Endodermal cell (in vitro differentiated cells): ENCODE measurements at places on chromosomes 13 and 19. TPM values are rescaled to one million over a fixed set of nuclear protein-coding genes. Genes with fewer than 3 reads are reported as not detected.

The PRODH2 gene
- 1.2 to 1.6 TPM (median 1.5 TPM) in 3 replicates for total RNA-seq

DNA sequence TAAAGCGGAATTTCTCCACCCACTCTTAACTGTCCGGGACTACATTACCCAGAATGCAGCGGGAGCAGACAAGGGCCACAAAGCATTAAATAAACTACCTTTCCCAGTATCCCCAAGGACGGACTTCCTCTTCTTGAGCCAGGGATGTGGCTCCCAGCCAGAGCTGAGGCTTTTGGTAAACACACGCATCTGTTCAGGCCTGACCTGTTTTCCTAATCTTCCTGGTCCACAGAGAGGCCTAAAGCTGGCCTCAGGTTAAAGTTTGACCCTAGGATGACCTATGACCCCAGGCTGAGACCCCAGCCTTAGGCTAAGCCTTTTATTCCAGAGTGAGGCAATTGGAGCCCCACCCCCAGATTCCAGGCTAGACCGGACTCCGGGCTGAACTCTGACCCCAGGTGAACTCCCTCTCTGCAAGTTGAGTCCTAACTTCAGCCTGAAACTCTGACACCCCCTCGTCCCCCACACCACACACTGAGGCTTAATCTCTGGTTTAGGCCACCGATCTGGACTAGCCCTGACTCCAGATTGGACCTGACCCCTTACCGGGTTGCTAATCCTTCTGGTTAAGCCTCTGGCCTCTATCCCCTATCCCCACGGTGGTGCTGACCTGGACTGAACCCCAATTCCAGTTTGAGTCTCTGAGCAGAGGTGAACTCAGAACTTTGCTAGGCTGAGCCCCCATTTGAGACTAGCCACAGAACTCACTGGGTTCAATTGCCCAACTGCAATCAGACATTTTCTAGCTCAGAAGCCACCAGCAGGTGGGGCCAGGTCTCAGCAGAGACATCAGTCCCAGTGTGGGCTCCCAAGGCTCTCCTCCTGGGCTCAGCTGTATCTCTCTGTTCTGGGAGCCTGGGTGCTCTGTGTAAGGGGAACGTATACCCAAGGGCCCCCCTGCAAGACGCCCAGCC, 750 bp upstream of the GPR108 start:
- no peak for DNase-seq

DNA sequence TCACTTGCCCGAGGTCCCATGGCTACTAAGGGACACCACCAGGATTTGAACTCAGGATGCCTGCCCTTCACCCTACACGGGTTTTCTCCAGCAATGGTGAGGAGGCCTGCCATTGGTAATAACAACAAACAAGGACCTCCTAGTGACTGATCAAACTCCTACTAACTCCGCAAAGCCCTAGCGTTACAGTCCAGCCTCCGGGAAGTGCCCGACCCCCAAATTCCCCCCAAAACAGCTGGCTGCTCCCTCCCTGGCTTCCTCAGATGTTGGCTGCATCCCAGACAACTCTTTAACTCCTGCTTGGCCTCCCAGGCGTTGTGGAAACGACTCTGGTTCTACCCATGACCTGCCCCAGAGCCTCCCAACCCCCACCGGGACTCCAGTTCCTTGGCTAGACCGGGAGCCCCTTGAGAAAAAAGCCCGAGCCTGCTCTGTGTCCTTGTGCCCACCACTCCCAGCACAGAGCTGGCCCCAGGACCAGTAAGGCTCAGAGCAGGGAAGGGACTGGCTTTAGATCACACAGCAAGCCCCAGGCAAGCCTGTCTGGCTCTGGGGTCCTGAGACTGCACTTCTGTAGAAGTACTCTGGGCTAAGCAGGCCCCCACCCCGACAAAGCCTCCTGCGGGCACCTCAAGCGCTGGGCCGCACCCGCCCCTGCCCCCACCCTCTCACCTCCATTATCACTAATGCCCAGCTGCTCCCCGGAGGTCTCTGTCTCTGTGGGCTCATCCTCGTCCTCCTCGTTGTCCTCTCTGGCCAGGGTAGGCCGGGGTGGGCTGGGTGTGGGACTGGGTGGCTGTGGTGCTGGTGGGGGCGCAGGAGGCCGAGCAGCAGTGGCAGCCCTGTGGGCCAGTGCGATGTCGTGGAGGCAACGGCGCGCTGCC, 4.7 kb downstream of the AKT1S1 start:
- DNase-seq, result no peak

The ZNF865 gene
- 11.1 to 16.0 TPM (median 14.9 TPM) in 3 replicates for total RNA-seq

The ZNF607 gene
- 15.5 to 25.0 TPM (median 21.6 TPM) in 3 replicates for total RNA-seq

The KLK15 gene
- not detected in 3 replicates for total RNA-seq

The SIGLEC10 gene
- total RNA-seq, result not detected in 3 replicates

DNA sequence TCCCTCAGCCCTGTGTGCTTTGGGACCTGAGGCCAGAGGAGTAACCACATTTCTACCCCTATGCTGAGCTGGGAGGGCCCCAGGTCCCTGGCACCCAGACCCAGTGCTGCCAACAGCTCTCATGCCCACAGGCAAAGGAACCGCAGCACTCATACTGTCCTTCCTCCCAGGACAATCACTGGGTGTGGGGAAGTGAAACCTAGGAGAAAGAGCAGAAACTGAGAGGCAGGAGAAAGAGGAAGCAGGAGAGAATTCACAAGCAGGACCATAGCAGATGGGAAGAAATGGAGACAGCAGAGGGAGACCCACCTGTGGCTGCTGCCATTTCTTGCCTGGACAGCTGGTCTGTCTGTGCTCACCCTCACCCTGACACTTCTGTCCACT, 18.9 kb downstream of the CCDC97 start:
- no peak for DNase-seq

The LMTK3 gene
- total RNA-seq, result 11.0 and 11.1 TPM in 2 replicates

DNA sequence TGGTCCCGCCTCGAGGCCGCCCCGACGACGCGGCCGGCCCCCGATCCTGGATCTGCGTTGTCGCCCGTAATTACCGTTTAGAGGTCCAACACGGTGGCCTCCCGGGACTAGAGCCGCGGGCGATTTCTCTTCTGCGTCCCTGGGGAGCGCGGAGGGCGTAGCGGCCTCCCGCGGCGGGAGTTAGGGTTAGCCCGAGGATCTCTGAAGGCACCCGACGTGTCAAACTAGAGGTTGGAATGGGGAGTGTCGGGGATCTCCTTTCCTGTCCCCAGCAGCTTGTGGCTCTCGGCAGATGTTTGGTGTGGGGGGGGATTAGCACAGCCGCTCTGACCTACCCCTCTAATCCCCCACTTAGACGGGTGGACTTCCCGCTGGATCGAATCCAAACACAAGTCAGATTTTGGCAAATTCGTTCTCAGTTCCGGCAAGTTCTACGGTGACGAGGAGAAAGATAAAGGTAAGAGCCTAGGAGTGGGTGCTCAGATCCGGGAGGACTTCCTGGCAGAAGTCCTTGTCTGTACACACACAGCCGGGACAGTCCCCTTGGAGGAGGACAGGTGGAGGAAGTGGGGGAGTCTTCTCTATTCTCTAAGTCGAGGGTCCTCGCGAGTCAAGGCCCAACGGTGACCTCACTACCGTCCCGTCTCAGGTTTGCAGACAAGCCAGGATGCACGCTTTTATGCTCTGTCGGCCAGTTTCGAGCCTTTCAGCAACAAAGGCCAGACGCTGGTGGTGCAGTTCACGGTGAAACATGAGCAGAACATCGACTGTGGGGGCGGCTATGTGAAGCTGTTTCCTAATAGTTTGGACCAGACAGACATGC, 581 bp downstream of the CALR start:
- DNase-seq, result no peak
